NCI-H2227 treated with DMSO at 0.1 percent for 48 hours (cell line): ENCODE measurements at places on chromosomes 16 and 17.

DNA sequence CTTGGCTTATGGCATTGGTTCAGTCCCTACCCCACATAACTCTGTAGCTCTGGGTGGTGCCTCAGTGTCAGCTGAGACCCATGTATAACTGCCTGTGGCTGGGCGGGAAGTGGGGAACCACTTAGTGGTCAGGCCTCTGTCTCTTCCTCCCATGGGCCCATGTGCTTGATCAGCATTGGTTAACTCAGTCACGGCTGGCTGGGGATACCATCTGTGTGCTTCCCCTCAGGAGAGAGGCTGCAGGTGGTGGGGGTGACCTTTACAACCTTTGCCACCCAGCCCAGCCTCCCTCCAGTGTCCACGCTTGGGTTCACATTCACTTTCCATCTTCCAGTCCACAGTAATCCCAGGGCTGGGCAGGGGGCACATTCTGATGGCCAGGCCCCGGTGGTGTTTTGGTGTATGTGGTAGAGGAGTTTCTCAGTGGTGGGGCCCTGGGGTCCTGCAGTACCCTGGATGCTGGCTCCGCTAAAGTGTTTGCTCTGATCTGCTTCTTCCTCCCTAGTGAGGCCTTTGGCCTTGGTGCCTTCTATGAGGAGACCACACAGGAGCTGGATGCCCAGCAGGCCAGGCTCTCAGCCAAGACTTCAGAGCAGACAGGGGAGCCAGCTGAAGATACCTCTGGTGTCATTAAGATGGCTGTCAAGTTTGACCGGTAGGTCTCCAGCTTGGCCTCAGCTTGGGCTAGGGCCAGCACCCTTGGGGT lies 10.2 kb upstream of the NFATC3 start:
- no peak for DNase-seq

GRCh38 chr17:80970044-80970761 lies 21.4 kb upstream of the CHMP6 start:
- DNase-seq, result peak; percentile 9

DNA sequence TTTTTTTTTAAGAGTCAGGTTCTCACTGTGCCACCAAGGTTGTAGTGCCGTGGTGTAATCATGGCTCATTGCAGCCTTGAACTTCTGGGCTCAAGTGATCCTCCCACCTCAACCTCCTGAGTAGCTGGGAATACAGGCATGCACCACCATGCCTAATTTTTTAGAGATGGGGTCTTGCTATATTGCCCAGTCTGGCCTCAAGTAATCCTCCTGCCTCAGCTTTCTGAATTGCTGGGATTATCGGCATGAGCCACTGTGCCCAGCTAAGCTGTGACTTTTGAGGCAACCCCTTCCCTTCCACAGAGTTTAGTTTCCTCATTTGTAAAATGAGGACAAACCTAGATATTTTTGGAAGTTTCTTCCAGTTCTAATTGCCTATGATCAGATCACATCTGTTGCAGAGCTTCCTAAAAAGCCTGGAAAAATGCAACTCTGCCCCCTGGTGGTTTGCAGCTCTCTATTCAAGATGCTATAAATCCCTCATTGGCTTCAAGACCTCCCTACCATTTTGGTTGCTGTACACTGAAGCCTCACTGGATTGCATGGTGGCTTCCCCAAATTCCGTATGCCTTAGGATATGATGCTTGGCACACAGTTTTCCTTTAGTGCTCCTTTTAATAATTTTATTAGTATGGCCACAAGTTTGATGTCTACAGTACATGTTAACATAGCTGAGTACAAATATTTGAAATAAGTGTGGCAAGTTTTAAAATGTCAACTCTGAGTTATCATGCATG lies 19.3 kb downstream of the GDE1 start:
- peak; percentile 69 for DNase-seq

DNA sequence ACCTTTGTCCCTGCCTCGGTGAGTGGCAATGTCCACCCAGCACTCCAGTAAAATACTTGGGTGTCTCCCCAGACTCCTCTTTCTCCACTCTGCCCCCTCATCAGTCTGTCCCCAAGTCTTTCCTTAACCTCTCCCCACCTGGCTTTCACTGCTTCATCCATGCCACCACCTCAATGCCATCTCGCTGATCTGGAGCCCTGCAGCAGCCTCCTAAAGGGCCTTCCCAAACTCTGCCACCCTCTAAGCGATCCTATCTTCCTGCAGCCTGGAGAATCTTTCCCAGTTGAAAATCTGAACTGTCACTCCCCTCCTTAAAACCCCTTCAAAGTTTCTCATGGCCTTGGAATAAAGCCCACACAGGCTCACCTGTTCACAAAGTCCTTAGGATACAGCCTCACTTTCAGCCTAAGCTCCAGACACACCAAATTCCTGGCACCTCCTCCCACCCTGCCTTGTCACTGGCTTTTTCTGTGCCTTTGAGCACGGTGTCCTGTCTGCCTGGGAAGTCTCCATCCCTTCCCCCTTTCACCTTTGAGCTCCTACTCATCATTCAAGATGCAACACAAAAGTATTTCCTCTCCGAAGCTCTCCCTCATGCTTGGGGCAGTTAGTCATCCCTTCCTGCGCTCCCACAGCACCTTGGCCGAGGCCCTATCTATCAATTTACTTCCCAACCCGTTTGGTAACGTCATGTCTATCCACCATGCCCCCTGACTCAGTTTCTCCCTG lies 2.8 kb downstream of the WNK4 start:
- no peak for DNase-seq

DNA sequence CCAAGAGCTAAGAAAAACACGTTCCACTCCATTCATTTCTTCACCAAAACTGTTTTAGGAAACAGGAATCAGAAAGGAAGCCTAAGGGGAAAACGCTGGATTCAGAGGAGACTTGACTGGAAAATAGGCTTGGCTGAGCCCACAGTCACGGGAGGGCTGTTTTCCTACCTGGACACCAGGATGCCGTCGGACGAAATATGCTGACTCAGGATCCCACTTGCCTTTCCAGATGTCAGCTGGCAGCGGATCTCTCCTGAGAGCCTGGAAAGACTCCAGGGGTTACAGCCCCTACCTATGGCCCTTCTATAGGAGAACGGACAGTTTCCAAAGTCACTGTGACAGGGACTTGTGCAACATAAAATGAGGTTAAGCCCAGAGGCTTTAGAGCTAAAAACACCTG lies 245.1 kb downstream of the C16orf95 start:
- DNase-seq, result no peak

DNA sequence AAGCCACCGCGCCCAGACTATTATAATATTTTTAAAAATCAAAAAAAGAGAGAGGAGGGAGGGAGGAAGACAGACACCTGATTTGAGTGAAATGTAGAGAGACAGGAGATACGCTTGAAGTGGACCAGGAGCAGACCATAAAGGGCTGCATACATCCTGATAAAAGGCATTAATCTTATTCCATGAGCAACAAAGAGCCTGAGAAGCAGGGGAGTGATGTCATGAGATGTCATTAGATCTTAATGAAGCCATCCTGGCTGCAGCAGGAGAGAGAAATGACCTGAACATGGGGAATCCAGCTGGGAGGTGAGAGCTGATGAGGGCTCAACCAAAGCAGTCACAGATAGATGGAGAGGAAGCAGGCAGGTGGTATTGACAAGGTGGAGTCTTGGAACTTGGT lies 5.2 kb upstream of the HID1 start:
- no peak for DNase-seq

DNA sequence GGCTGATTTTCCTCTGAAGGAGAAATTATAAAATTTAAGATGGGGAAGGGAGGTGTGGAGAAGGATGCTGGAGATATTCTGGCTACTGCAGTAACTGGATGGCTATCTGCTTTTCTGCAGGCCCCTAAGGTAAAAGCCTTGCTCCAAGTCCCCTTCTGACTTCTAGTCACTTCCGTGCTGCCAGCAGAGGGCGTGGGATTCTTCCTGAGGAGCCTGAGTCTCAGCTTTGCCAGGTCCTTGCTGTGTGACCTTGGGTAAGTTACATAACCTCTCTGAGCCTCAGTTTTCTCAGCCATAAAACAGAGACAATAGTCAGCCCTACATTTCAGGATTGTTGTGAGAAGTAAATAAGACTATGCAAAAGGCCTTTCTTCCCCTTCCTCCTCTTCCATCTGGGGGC lies 24.3 kb upstream of the TMEM220 start:
- DNase-seq, result no peak

DNA sequence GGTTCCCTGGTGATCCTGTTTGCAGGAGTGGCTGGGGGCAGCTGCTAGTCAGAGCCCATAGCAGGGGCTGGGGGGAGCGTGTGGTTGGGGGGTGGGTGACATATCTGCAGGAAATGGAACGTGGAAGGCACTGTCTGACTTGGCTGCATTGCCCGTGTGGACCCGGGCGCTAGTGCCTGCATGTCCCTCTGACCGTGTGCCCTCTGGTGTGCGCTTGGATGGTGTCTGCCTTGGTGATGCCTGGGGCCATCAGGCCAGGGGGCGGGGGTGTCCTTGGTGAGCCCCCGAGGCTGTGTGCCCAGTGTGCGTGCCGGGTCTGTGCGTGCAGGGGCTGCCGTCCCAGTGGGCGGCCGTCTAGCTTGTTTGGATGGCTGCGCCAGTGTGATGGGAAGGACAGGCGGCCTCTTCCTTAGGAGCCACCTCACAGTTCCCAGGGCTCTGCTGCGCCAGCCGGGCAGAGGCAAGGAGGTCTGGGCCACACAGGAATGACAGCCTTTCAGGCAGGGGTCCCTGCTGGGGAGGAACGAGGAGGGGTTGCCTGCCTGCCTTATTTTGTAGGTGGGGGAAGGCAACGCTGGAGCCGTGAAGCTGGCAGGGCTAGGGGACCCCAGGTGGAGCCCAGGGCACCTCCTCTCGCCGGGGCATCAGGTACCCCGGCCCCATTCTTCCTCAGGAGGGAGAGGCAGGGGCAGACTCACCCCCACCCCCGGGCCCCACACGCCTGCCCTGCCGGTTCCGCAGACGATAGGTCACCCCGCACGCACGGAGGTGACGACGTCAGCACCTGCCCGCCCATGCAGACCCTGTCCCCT lies 693 bp downstream of the NDRG4 start:
- no peak for DNase-seq

DNA sequence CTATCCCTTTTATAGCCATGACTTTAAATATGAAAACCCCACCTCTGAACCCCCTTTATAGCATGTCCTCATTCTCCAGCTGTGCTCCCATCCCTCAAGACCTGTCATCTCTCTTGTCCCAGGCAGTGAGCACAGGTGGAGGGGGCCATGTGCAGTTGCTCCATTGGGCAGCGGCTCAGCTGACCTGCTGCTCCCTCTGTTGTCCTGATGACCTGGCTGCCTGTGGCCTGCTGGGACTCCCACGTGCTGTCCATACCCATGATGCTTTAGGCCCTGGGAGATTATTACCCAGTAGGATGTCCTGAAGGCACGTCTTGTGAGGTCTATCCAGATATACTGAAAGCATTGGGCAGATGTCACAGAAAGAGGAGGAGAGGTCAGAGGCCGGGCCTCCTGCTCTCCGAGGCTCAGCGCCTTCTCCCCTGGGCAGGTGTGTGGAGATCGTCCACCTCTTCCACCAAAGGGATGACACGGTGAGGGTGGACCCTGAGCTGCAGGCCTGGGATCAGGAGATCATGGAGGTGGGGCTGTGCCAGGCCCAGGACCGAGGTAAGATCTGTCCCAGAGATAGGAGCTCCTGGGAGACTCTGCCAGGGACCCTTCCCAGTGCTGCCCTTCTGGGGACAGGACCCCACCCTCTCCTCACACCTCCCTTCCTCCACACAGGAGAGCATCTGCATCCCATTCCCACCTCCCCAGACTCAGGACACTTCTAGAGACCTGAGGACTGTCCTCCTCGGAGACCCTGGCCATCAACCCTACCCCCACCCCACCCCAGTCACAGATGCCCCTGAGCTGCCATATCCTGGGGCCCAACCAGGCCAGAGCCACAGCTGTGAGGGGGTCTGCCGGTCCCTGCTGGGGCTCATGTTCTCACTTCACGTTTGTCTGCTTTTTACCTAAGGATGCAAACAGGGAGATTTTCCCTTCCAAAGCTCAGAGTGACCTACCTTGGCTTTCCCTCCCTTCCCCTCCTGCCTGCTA lies 58.0 kb downstream of the GOSR1 start:
- DNase-seq, result no peak

- DNase-seq, result no peak
Observed at GRCh38 chr16:28981517-28981916, 3.3 kb upstream of the LAT start.

DNA sequence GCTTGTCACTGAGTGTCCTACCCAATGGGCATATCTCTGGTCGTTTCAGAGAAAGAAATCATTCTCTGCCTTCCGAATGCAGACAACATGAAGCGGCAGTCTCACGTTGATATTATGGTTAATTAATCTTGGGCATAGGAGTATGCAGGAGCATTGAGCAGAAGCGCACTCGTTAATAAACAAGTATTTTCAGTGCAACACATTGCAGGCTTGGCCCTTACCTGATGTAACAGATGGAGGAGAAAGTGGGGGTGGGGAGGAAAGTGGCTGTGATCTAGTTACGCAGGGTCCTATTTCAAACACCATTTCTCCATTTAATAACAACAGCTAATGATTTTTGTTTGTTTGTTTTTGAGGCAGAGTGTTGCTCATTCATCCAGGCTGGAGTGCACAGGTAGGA lies 414.0 kb upstream of the RBFOX1 start:
- no peak for DNase-seq

DNA sequence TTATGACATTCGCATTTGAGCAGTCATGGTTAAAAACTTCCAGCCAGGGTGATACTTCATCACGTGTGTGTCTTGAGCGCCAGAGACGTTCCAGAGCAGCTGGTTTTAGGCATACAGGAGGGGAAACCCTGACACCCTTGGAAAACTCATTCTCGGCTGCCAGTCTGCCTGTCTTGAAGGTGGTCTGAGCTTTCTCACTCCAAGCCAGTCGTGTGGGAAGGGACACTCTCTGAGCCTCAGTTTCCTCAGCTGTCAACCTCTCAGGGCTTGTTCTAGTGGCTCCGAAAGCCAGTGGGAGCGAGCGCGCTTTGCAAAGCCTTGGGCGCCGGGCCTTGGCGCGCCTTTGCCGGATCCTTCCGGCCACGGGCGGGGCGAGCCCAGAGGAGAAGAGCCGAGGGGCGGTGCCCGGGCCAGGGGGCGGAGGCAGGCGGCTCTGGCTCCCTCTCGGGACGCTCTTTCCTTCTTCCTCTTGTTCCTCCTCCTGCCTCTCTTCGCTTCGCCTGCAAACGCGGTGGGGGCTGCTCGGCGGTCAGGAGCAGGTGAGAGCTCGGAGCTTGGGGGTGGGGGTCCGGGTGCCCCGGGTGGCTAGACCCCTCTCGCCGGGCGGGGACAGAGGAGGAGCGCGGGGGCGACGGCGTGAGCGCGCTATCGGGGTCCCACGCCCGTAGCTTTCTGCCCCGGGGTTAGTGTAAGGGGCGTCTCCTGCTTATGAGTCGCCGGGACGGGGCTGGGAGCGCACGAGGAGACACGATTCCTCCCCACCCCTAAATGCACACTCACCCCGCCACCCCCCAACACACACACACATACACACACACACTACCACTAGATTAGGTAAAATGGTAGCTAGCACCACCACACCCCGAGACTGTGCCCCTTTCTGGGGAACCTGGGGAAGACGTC lies at the start of gene LDAF1:
Gene LDAF1, plus strand, starts transcription at position 467 of the 903 bp plus-strand sequence. CDS start 2,509 bp downstream, outside the sequence.
- peak; percentile 72 for DNase-seq
